ENCODE measurements at places on chromosomes 1 and 21.
A peak's percentile ranks its signal among the peaks of the same experiment; 100 is the strongest.

DNA sequence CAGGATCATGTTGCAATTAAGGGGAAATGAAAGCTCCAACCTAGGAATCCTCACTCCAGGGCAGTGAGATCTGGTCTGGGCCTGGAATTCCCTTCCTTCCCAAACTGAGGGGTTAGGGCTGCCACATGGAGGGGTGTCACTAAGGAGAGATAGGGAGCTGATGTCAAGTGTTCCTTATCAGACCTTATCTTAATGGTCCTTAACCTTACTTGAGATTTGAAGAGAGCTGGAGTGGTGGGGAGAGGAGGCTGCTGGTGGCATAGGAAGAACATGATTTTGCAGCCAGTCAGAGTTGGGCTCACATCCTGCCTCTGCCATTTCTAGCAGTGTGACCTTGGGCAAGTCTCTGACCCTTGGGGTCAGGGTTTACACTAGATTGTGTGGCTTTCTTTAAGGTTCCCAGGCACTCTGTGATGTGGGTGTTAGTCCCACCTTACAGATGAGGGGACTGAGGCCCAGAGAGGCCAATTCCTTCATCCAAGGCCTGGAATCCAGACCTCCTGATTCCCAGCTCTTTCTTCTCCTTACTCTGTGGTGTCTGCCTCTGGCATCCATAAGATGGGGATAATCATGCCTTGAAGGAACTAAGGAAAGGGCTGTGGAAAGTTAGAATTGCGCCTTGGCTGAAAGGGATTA is 56.3 kb upstream of the SYNC start:
- no peak for DNase-seq

GRCh38 chr1:19035377-19036040 is 79.0 kb upstream of the IFFO2 start:
- DNase-seq = no peak

GRCh38 chr1:43858324-43858723 is 75.3 kb upstream of the ARTN start:
- DNase-seq = no peak

GRCh38 chr1:21051177-21051825 is 125.4 kb downstream of the EIF4G3 start:
- DNase-seq = no peak

GRCh38 chr1:53942127-53942957 is 3.2 kb downstream of the IFT25 start:
- DNase-seq = no peak

DNA sequence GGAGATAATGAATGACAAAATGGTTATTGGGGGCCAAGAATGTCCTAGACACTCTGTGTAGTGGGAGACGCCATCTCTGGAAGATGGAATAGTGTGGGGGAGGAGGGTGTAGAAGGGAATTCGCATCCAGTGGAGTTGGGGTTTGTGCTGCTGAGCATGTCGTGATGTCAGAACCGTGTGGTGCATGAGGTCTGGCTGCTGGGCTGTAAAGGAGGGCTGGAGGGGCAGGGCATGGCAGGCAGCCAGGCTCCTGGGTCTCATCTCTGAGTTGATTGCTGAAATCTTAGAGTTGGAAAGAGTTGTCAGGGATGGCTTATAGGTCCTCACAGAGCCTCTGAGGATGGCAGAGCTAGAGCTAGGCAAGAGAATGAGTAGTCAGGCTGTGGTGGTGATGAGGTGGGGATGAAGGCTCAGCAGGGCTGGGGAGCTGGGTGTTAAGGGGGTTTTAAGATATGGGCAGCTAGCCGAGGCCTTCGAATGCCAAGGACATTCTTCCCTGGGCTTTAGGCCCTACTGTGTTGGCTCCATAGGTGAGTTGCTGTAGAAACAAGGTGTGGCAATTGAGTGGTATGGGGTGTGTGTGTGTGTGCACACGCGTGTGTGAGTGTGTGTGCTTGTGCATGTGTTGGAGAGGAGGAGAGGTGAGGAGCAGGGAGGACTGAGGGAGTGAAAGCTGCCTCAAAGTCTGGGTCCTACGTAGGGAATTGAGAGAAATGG is 1.9 kb downstream of the PPFIA4 start:
- DNase-seq = no peak

DNA sequence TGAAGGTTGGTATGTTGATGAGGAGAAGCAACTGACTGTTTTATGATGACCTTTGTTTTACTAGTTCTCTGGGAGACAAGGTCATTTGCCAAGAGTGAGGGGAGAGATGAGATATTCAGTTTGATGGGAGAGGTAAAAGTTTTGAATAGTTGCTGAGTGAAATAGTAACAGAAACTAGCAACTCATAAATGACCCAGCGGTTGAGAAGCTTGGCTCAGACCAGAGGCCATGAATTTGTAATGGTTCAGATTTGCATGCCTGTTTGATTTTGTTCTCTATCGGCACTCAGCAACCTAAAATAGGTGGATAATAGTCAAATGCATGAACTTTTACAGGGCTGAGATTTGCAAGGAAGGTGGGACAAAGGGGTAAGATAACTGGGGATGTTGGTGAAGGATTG is 6.6 kb downstream of the CCDC30 start:
- DNase-seq = no peak

- DNase-seq = no peak
These were observed 18.5 kb downstream of the NTMT2 start for GRCh38 chr1:170164103-170164763.

- no peak for DNase-seq
These were observed 123.3 kb upstream of the GRIK3 start for GRCh38 chr1:37157634-37158033.

GRCh38 chr1:25186161-25187007 is 45.9 kb downstream of the SYF2 start:
- no peak for DNase-seq

DNA sequence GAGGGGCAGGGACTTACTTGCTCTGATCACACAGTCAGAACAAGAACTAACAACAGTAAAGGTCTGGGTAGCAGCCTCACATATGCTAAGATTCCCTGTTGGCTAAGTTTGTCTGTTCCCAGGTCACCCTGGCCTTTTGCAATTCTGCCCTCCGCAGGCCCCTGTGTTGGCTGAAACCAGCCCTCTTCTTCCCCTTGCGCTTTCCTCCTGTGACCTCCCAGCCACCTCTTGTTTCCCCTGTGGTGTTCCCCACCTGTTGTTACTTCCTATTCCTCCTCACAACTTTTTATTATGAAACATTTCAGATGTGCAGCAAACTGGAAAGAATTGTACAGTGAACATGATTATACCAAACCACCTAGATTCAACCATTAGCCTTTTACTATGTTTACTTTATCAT is 23.4 kb downstream of the MAPKAPK2 start:
- no peak for DNase-seq

GRCh38 chr1:201316556-201316955 is 33.2 kb downstream of the PKP1 start:
- DNase-seq = no peak

DNA sequence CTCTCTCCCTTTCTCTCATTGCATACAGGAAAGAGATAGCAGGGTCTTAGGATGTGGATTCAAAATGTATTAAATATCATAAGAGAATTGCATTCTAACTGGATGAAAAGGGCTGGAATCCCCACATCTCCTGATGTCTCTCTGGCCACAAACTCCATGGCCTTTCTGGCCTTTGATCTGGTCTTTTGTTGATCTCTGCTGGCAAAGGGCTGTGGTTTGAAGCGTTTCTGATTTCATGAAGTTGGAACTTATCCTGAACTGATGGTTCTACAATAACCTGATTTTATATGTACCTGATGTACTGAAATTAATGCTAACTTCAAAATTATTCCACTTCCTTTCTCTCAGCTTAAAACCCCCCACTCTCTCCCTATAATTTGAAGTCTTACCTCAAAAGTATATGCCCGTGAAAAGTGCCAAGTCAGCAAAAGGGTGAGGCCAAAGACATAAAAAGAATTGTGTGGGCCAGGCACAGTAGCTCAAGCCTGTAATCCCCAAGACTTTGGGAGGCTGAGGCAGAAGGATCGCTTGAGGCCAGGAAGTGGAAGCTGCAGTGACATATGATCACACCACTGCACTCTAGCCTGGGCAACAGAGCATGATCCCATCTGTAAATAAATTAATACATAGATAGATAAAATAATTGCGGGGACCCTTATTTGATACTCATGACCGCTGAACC is 6.4 kb upstream of the KIF14 start:
- DNase-seq = no peak

GRCh38 chr1:201098992-201099677 is 13.1 kb downstream of the CACNA1S start:
- DNase-seq = no peak

DNA sequence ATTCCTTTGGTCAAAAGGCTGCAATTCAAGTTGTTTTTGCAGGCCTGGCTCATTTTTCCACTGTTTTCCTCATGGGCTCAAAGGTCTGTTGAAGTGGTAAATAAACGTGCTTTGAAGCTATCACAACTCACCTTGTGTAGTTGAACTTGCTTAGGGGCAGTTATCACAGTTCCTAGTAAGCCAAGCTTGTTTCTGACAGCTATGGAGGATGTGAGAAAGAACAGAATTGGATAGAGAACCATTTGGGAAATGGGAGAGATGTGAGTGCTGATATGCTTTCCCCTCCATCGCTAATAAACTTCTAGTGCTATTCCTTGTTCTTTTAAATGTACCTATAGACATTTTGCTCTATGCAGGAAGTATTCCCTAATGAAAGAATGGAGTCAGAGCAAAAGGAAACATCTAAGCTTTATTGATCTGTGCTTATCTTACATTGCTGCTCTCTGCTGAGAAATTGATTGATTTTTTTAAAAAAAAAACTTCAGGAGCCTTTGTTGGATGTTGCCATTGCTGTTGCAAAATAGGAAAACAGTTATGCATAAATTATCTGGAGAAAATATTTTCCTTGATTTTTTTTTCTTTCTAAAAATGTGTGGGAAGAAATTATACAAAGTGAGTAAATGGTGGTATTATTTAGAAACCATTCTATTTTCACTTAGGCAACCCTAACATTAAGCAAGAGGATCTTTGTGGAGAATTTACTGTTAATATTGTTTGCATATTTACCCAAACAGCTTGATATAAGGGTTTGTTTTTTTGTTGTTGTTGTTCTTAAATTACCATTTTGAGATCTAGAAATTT is 118.2 kb downstream of the MAGI3 start:
- no peak for DNase-seq

GRCh38 chr1:4585216-4585615 is 69.2 kb upstream of the AJAP1 start:
- no peak for DNase-seq

- DNase-seq = no peak
These were observed 38.2 kb downstream of the ALG14 start for GRCh38 chr1:95034506-95034905.

- DNase-seq = no peak
These were observed 67.2 kb downstream of the NAV1 start for GRCh38 chr1:201606096-201606495.

DNA sequence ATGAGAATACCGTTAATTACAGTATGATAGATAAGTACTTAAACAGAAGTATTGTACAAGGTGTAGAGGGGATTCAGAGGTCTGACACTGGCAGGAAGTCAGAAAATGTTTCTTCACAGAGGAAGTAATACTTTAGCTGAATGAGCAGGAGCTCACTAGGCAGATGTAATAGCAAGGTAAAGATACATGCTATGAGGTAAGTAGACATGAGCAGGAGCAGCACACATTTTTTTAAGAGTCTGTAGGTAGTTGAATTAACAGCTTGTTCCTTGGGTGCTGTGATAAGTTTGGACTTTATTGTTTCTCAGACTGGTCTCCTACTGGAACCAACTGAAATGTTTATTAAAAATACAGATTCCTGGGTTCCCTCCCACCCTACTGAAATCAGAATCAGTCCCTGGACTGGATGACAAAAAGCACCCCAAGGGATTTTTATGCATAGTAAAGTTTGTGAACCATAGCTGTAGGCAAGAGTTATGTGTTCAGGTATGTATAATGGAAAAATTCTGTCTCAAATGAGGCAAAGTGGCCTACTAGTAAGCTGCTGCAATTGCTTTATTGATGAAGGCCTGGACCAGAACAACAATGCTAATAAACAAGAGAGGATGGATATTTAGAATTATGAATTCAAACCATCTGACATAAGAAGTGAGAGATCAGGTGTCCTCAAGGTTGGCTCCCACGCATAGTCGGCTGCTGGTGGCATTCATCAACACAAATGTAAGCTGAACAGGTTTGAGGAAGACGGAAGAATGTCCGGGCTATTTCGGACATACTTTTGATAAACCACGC is 902 bp downstream of the AP4B1 start:
- DNase-seq = peak; percentile 34

- no peak for DNase-seq
These were observed 405.3 kb downstream of the RRAGC start for GRCh38 chr1:38454236-38454635.
